Spinal cord (tissue), 10 donors: ENCODE measurements at places on chromosomes 11 and 22.

GRCh38 chr11:96228473-96228891 lies 114.5 kb downstream of the MAML2 start:
- H3K4me1 ChIP-seq: peaks cover 6% of the 10 kb centered on the region
- H3K27me3 ChIP-seq: no peaks in the 10 kb centered on the region

- peaks cover 28% of the 10 kb centered on the region for H3K27me3 ChIP-seq
- H3K4me3 ChIP-seq: no peak overlapping the region
- peaks cover 55% of the 10 kb centered on the region for H3K4me1 ChIP-seq
- H3K27ac ChIP-seq: no peak overlapping the region
- DNase-seq: no peak
These were observed 20.7 kb downstream of the CDKN1C start for GRCh38 chr11:2864901-2865300.

GRCh38 chr11:69888483-69889181 lies 69.4 kb upstream of the FGF3 start:
- no peak overlapping the region for H3K27ac ChIP-seq
- peaks cover 44% of the 10 kb centered on the region for H3K4me1 ChIP-seq
- DNase-seq: peak; percentile 68

GRCh38 chr11:18748766-18749365 lies 22.9 kb upstream of the IGSF22 start:
- peaks cover 3% of the 10 kb centered on the region for H3K36me3 ChIP-seq
- H3K4me3 ChIP-seq: no peak overlapping the region
- peaks cover 16% of the 10 kb centered on the region for H3K4me1 ChIP-seq

- no peak for DNase-seq
- H3K27ac ChIP-seq: no peak overlapping the region
- H3K36me3 ChIP-seq: peaks cover 52% of the 10 kb centered on the region
- no peak overlapping the region for H3K4me3 ChIP-seq
- peaks cover 24% of the 10 kb centered on the region for H3K4me1 ChIP-seq
These were observed 6.6 kb upstream of the CDC42BPG start for GRCh38 chr11:64850979-64851567.

DNA sequence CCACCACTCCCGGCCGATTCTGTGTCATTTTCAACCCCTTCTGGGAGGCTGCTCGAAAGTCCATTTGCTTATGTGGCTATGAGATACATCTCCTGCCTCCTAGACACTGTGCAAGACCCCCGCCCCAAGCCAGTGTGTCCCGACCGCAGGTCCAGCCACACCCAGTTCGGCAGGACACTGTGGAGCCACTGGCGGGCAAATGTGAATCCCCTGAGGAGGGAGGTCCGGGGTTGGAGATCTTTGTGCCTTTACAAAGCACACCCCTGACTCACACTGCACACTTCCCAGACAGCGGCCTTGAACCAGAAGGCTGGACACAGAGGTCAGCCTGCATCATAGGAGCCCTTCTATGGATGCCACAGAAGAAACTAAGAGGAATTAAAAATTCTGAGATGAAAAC lies 17.4 kb downstream of the FXYD6 start:
- peak overlapping the region; percentile 29 for H3K27ac ChIP-seq
- H3K4me3 ChIP-seq: no peak overlapping the region
- H3K36me3 ChIP-seq: peaks cover 11% of the 10 kb centered on the region
- no peak for DNase-seq
- H3K4me1 ChIP-seq: peaks cover 66% of the 10 kb centered on the region
- no peaks in the 10 kb centered on the region for H3K27me3 ChIP-seq

GRCh38 chr11:69129053-69129452 lies 26.7 kb upstream of the SMIM38 start:
- no peaks in the 10 kb centered on the region for H3K36me3 ChIP-seq
- H3K27me3 ChIP-seq: no peaks in the 10 kb centered on the region
- no peak overlapping the region for H3K27ac ChIP-seq
- no peak for DNase-seq
- H3K4me1 ChIP-seq: peaks cover 34% of the 10 kb centered on the region
- no peak overlapping the region for H3K4me3 ChIP-seq

DNA sequence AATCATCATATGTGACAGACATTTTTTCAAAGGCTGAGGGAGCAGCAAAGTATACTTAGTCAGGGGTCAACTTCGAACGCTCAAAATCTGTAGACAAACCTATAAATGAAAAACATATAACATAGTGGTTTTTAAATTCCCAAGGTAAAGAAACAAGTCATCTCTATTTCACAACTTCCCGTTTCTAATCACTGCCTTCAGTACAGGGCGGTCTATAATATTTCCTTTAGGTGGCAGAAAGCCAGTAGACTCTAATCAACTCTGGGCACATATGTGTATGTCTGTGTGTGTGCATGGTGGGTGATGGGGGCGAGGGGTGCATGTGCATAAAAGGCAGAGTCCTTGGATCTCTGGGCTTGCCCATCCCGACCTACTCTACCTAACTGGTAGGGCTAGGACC lies 55.0 kb upstream of the ARFGAP3 start:
- H3K4me3 ChIP-seq: no peak overlapping the region
- no peak overlapping the region for H3K27ac ChIP-seq
- no peaks in the 10 kb centered on the region for H3K27me3 ChIP-seq

DNA sequence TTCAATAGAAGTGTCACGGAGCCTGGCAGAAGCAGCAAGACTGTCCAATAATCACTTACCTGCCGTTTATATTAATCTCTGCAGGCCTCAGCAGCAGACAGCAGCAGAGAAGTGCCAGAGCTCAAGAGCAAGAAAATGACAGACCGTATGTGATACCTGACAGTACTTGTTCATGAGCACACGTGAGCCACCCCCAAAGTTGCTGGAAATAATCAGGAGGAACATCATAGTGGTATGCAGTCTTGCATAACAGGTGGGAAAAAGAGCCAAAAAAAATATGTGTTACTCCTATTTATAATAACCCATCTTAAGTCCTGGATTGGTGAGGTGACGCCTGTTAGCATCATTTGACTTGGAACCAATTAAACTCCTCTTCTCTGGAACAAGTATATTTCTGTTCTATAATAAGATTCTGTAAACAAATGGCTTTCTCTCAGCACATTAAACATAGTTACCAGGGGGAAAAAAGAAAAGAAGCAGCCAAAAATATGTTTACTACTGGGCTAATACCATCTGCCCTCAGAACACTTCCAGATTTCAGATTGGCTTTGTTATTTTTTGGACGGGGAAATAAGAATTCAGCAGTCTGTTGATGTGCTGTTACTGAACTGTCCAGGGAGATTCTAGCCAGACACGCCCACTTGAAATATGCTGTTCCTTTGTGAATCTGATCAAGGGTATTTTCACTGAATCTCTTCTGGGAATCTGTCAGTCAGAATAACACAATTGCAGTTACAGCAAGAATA lies 7.9 kb upstream of the SLN start:
- no peaks in the 10 kb centered on the region for H3K4me1 ChIP-seq
- no peaks in the 10 kb centered on the region for H3K27me3 ChIP-seq
- no peaks in the 10 kb centered on the region for H3K36me3 ChIP-seq

GRCh38 chr11:79421820-79422219 lies 19.0 kb downstream of the TENM4 start:
- no peak for DNase-seq
- no peaks in the 10 kb centered on the region for H3K36me3 ChIP-seq
- no peak overlapping the region for H3K27ac ChIP-seq
- peaks cover 4% of the 10 kb centered on the region for H3K4me1 ChIP-seq
- H3K27me3 ChIP-seq: no peaks in the 10 kb centered on the region
- no peak overlapping the region for H3K4me3 ChIP-seq

- H3K36me3 ChIP-seq: no peaks in the 10 kb centered on the region
- no peak overlapping the region for H3K27ac ChIP-seq
- DNase-seq: peak; percentile 25
- H3K27me3 ChIP-seq: no peaks in the 10 kb centered on the region
- H3K4me3 ChIP-seq: no peak overlapping the region
- peaks cover 17% of the 10 kb centered on the region for H3K4me1 ChIP-seq
These were observed 296.9 kb downstream of the MN1 start for GRCh38 chr22:27504360-27505253.

GRCh38 chr22:43272301-43272700 lies 70.9 kb downstream of the SCUBE1 start:
- peaks cover 2% of the 10 kb centered on the region for H3K27me3 ChIP-seq
- peaks cover 5% of the 10 kb centered on the region for H3K36me3 ChIP-seq
- peaks cover 23% of the 10 kb centered on the region for H3K4me1 ChIP-seq
- DNase-seq: no peak
- no peak overlapping the region for H3K27ac ChIP-seq

DNA sequence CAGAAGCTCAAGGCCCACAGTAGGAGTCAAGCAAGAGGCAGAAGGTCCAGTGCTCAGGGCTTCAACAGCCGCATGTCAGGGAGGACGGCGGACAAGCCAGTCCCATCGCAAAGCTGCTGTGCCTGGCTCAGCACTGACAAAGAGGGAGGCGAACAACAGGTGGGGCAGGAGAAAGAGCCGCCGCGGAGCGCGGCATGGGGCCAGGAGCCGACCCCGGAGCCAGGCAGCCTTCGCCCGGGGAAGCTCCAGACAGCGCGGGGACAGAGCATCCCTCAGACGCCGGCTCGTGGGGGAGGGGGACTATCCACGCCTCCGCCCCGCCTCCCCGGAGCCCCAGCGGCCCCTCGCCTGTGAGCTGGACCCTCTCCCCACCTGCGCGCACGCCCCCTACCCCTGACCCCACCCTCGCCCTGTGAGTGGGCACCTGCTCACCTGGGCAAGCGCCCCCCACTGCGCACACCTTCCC lies 369 bp downstream of the DHCR7 start:
- peaks cover 35% of the 10 kb centered on the region for H3K4me1 ChIP-seq
- H3K36me3 ChIP-seq: peaks cover 23% of the 10 kb centered on the region
- peak overlapping the region; percentile 94 for H3K4me3 ChIP-seq
- H3K27me3 ChIP-seq: no peaks in the 10 kb centered on the region

DNA sequence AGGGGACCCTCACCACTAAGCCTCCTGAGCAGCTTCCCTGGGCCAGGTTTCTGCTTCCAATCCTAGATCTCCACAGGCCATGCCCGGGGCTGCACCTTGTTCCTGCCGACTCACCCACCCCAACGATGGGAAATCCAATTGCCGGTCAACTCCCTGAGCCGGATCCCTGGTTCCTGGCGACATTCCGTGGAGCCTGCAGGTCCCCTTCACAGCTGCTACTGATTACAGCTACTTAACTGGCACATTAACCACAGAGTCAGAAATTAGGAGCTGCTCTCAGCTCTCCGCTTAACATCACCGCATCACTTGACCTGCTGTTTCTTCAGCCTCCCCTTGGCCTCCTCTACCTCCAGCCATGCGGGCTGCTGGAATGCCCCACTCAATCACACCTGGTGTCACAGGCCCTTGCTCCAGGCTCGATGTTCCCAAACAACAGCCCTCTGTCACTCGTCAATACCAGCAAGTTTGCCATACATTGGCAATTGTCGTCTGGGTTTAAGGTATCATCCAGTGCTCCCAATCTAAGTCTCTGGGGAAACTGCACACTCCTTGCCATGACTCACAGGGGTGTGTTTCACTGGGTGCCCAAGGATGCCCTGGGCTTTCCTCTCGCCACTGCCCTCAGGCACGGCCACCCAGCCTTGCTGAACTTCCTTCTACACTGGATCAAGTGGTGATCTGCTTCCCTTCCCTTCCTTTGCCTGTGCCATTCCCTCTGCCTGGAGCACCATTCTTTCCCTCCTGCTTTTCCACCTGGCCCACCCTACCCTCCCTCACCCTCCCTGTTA lies 181.0 kb downstream of the MN1 start:
- H3K4me1 ChIP-seq: no peaks in the 10 kb centered on the region
- no peak overlapping the region for H3K27ac ChIP-seq

DNA sequence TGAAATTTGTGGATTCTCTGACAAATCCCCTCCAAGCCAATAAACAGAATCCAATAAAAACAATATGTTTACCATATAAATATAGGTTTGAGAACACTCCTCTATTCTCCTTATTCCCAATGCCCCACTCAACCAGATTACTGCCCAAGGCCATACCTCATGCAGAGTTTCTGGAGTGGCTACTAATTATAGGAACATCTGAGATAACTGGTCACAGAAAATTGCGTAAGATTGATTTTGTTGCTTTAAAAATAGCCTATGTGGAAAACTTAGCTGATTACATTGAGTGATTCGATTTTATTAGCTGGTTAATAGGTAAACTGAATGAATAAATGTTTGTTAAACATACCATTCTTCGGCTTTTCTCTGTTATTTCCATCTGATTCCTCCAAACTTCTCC lies 48.0 kb downstream of the ME3 start:
- no peak overlapping the region for H3K27ac ChIP-seq
- no peak overlapping the region for H3K4me3 ChIP-seq
- peaks cover 5% of the 10 kb centered on the region for H3K4me1 ChIP-seq
- H3K27me3 ChIP-seq: no peaks in the 10 kb centered on the region
- no peaks in the 10 kb centered on the region for H3K36me3 ChIP-seq

- no peaks in the 10 kb centered on the region for H3K36me3 ChIP-seq
- DNase-seq: no peak
- H3K27me3 ChIP-seq: peaks cover 78% of the 10 kb centered on the region
- H3K27ac ChIP-seq: no peak overlapping the region
- peaks cover 33% of the 10 kb centered on the region for H3K4me1 ChIP-seq
These were observed 2.8 kb downstream of the MYOD1 start for GRCh38 chr11:17722000-17722643.

- no peaks in the 10 kb centered on the region for H3K4me1 ChIP-seq
- DNase-seq: no peak
- H3K27ac ChIP-seq: no peak overlapping the region
- H3K4me3 ChIP-seq: no peak overlapping the region
- no peaks in the 10 kb centered on the region for H3K36me3 ChIP-seq
- no peaks in the 10 kb centered on the region for H3K27me3 ChIP-seq
These were observed 32.9 kb upstream of the VWA5A start for GRCh38 chr11:124082371-124082770.

DNA sequence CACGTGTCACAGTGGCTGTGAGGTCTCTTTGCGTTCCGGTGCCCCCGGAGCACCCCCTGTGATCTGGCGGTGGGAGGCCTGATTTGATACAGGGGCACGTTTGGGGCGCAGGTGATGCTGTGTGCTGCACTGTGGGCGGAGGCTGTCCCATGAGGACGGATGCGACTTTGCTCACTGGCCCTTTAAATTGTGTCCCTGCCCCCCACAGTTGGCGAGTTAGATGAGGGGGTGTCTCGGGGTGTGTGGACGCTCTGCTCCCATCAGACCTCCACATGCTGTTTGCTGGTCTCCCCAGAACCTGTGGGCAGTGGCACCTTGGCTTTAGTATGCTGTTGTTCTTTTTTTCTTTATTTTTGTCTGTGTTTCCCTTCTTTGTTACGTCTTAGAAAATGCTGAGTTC lies 5.2 kb downstream of the ZBED4 start:
- H3K4me1 ChIP-seq: peaks cover 23% of the 10 kb centered on the region
- no peaks in the 10 kb centered on the region for H3K27me3 ChIP-seq
- H3K27ac ChIP-seq: no peak overlapping the region
- DNase-seq: no peak
- H3K4me3 ChIP-seq: no peak overlapping the region

DNA sequence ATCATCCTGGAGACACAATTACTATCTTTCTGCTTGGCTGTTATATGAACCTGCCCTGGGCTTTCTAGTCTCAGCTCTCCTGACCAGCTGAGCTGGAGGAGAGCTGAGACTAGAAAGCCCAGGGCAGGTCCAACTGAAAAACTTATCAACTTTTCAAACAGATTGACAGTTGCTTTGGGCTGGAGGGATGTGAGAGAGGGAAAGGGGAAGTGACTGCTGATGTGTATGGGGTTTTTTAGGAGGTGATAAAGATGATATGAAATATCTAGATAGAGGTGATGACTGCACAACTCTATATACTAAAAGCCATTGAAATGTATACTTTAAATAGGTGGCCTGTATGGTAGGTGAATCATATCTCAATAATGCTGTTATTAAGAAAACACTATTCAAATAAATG lies 60.2 kb upstream of the CHRM4 start:
- H3K4me1 ChIP-seq: peaks cover 7% of the 10 kb centered on the region
- no peak overlapping the region for H3K4me3 ChIP-seq
- no peaks in the 10 kb centered on the region for H3K36me3 ChIP-seq
- H3K27ac ChIP-seq: no peak overlapping the region
- DNase-seq: no peak

- peaks cover 8% of the 10 kb centered on the region for H3K4me1 ChIP-seq
- H3K27ac ChIP-seq: no peak overlapping the region
- H3K4me3 ChIP-seq: no peak overlapping the region
- peaks cover 2% of the 10 kb centered on the region for H3K27me3 ChIP-seq
- no peaks in the 10 kb centered on the region for H3K36me3 ChIP-seq
- DNase-seq: no peak
These were observed 345.0 kb downstream of the CADM1 start for GRCh38 chr11:115159207-115159606.
